ENCODE measurements at places on chromosomes 16 and 17.
A peak's percentile ranks its signal among the peaks of the same experiment; 100 is the strongest.

- DNase-seq = peak; percentile 77
These were observed 194.0 kb upstream of the CIBAR2 start for GRCh38 chr16:85306071-85306792.

- no peak for DNase-seq
These were observed 30.7 kb upstream of the SLC38A10 start for GRCh38 chr17:81325714-81326358.

DNA sequence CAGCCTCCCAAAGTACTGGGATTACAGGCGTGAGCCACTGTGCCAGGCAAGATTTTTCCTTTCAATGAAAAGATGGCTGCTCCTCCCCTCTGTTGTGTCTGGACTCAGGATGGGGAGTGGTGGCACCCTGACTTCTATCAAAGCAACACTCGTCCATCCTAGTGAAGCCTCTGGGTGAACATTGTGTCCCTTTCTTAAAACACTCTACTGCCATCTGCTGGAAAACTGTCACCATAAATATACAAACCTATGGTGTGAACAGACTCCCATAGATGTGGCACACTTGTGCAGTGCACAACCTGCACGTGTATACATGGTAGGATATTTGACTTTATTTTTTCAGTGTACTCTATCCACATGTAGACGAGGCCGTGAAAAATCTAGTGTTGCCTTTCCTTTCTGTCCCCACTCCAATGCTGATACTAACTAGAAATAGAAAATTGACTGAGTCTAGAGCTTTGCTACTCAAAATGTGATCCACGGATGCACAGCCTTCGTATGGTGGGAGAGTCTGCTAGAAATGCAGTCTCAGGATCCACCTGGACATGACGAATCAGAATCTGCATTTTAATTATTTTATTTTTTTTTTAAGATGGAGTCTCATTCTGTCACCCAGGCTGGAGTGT lies 55.9 kb upstream of the PLCG2 start:
- peak; percentile 45 for DNase-seq

DNA sequence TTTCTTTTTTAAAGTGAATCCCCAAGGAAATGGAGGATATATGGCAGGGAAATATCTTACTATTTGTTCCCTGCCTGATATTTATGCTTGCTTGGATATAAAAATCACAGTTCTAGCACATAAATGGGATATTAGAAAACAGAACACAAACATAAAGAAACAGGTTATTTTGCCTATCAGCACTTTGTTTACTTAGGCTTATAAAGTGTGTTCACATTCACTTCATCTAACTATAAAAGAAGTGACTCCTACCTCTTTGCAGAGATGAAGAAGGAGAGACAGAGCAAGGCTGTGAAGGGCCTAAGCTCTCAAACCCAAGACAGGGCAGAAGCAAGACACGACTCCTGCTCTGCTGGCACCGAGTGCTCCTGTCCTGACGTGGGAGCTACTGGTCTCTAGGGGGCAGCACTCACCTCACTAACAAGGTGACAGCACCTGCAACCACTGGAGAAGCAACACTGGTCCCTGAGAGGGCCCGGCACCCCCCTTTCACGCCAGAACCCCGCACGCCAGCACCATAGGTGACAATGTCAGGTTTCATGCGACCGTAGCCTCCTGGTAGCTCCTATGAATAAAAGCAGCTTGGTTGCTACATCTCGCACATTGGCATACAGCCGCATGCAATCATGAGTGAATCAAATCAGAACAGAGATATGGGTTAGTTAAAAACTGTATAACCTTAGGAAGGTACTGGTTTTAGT lies 32.0 kb downstream of the MBTPS1 start:
- peak; percentile 68 for DNase-seq

- DNase-seq = no peak
These were observed 18.5 kb downstream of the NPRL3 start for GRCh38 chr16:119835-120491.

DNA sequence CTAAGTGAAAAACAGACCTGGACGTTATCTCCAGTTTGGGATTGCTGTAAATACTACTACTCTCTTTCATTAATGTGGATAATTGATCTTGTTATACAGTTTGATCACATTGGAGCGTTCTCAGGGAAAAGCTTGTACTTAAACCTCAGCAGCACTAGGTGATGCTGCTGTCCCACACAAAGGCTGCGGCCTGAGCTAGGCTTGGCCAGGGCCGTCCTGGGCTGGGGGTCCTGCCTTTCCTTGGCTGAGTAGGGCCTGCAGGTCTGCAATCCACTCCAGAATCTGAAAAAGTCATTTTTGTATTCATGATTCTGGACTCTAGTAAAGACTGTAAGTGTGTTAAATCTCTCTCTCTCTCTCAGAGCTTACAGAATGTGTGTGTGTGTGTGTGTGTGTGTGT lies 23.7 kb upstream of the PMFBP1 start:
- no peak for DNase-seq

DNA sequence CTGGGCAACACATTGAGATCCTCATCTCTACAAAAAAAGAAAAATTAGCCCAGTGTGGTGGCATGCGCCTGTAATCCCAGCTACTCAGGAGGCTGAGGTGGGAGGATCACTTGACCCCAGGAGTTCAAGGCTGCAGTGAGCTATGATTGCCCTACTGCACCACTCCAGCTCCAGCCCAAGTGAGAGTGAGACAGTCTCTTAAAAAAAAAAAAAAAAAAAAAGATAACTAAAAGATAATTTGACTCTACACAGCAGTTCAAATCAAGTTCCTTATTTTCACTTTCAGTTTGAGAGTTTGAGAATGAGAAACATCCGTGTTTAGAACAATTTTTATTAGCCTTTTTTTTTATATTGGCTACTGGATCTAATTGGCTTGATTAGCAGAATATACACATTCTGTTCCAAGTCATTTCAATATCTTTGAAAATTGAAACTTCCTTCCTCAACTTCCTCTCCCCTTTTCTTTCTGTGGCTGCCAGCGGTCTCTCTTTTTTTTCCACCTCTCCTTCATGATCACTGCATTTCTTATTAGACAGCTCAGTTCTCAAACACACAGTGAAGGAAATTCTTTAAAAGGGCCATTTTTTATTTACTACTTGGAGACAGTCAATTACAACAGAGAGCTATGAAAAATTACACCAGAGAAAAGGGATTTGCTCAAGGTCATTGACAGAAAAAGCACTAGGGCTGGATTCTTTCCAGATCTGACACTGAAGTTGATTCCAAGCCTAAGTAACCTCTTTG lies 4.5 kb upstream of the ACSF2 start:
- no peak for DNase-seq

- no peak for DNase-seq
These were observed 669.1 kb upstream of the SALL1 start for GRCh38 chr16:51820176-51820575.

DNA sequence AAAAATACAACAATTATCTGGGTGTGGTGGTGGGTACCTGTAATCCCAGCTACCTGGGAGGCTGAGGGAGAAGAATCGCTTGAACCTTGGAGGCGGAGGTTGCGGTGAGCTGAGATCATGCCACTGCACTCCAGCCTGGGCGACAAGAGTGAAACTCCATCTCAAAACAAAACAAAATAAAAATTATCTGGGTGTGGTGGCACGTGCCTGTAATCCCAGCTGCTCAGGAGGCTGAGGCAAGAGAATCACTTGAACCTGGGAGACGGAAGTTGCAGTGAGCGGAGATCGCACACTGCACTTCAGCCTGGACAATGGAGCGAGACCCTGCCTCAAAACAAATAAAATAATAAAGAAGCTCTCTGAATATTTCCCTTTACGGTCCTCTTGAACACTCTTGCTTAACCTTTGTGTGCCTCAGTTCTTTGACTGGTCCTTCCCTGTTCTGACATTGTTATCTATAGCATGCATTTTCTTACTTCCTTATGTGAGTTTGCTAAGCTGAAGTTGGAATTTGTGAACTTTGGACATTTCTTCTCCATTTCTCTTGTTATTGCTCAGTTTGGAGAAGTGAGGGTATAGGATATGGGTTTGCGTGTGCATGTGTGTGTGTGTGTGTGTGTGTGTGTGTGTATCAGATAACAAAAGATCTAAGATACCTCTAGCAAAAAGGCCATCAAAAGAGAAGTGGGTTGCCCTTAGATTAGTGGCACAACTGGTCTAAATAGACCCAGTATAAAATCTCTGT lies 29.7 kb upstream of the WSB1 start:
- no peak for DNase-seq

DNA sequence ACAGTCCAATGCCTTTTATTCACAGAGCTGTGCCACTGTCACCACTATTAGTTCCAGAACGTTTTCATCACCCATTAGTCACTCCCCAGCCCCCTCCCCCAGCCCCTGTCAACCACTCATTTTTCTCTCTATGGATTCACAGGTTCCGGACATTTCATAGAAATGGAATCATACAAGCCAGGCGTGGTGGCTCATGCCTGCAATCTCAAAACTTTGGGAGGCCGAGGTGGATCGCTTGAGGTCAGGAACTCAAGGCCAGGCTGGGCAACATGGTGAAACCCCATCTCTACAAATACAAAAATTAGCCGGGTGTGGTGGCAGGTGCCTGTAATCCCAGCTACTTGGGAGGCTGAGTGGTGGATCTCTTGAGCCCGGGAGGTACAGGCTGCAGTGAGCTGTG lies 759 bp upstream of the PAM16 start:
- no peak for DNase-seq

GRCh38 chr17:16425698-16426659 lies 10.6 kb downstream of the TRPV2 start:
- DNase-seq = peak; percentile 93

- no peak for DNase-seq
These were observed 69.9 kb downstream of the FTO start for GRCh38 chr16:53773881-53774280.

DNA sequence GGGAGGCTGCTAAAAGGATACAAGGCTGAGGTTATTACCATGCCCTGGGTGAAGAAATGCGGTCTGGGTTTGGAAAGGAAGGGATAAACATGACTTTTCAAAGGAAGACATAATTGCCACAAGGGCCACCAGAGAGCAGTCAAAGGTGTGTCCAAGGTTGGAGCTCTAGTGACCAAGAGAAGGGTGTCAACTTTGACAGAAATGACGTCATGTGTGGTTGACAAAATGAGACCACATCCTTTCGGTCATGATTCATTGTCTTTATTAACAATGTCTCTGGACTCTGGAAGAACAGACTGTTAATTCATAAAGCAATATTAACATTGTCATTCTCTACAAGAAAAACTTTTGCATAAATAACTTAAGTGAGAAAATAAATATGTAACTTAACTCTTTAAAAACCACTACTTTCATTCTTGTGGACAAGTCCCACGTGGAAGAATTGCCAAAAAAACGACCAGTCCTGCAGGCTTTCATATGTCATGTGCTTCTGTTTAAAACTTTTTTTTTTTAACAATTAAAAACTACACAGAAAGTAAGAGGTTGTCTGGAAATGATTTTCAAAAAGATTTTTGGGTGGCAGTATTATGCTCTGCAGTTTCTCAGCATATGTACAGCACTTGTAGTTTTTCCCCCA lies 5.0 kb downstream of the SOST start:
- DNase-seq = no peak

DNA sequence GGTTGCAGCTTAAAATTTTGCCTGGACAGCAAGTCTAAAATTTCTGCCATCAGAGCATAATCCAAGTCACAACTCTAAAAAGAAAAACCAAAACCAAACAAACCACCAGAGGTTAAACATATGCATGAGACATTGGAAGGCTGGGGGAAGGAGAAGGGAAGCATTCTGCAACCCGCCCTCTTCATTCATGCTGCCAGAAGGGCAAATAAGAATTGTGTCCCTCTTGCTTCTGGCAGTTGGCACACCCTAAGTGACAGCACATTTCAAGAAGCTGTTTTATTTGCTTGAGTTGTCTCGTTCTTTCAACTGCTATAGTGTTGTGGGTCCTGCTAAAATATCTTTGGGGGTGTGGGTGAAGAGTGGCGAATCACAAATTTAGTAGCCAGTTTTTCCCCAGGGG lies 99.6 kb downstream of the SKAP1 start:
- no peak for DNase-seq

GRCh38 chr16:11175787-11176341 lies 80.1 kb downstream of the SOCS1 start:
- no peak for DNase-seq

GRCh38 chr16:12271006-12271405 lies 294.5 kb downstream of the SNX29 start:
- DNase-seq = no peak

DNA sequence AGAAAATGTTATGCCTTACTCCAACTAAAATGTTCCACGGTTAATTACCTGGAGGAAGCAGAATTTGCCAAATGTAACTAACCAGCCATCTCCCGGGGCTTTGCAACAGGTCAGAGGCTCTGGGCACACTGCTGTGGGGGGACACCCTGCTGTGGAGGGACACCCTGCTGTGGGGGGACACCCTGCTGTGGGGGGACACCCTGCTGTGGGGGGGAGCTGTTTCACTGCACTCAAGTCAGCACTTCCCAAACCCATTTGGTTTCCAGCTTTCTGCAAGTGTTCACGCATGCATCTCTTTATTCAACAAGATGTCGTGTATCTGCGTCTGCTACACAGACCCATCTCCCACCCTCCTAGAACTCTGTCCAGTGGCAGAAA lies 239.5 kb downstream of the C16orf95 start:
- DNase-seq = no peak

DNA sequence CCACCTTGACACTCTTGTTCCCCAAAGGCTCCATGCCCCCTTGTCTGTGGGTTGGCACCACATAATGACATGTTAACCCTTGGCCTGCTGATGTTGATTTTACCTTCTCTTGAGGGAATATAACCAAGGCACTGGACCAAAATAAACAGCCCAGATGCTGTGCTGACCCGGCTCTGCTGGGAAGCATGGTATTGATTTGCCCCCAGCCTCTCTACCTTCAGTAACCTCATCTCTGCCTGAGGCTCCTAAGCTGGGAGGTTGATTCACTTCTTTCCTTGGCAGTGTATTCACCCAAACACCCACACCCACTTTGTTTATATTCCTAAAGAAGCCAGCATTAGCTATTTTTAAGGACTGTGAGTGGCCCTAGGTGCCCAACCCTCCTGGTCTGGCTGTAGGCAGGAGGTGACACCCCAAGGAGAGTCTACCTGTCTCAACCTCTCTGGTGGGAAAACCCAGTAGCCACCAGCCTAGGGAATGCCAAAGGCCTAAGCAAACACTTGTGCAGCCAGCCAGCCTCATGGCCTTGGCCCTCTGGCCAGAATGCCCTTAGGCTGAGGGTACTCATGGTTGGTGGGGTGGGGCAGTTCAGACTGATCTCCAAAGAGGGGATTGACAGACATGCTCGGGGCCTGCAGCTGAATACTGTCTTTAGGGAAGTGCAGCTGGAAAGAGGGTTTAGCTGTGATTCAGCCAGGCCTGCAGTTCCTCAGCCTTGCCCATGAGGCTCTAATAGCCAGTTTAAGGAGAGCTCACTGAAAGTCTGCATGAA lies 42.7 kb downstream of the GNAO1 start:
- no peak for DNase-seq

GRCh38 chr16:29963021-29963743 lies 1.3 kb downstream of the TMEM219 start:
- no peak for DNase-seq

- DNase-seq = no peak
These were observed 31.9 kb upstream of the PHAF1 start for GRCh38 chr16:67077871-67078270.

GRCh38 chr16:87185308-87185707 lies 131.9 kb downstream of the C16orf95 start:
- DNase-seq = no peak
